ENCODE measurements at places on chromosomes 7 and 10.
A peak's percentile ranks its signal among the peaks of the same experiment; 100 is the strongest.

DNA sequence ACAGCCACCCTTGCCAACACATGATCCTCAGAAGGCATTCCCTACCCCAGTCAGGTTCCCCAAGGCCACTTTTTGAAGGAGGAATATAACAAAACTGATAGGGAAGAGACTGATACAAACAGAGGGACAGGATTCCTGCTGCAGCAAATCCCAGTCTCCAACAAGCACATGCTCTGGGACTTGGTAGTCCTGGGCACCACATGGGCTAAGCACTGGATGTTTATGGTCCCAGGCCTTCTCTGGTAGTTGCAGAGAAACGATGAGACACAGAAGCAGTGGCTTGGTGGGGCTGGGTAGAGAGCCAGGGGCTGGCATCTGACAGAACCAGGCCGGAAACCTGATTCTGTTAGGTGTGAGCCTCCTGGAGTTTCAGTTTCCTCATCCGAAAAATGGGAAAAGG, 3.2 kb downstream of the VSTM4 start:
- DNase-seq: no peak

GRCh38 chr7:141511676-141512396, 39.4 kb upstream of the AGK start:
- no peak for DNase-seq

GRCh38 chr7:153887749-153888569, 164.2 kb upstream of the DPP6 start:
- no peak for DNase-seq

GRCh38 chr10:6092731-6093130, 3.9 kb downstream of the RBM17 start:
- no peak for DNase-seq

DNA sequence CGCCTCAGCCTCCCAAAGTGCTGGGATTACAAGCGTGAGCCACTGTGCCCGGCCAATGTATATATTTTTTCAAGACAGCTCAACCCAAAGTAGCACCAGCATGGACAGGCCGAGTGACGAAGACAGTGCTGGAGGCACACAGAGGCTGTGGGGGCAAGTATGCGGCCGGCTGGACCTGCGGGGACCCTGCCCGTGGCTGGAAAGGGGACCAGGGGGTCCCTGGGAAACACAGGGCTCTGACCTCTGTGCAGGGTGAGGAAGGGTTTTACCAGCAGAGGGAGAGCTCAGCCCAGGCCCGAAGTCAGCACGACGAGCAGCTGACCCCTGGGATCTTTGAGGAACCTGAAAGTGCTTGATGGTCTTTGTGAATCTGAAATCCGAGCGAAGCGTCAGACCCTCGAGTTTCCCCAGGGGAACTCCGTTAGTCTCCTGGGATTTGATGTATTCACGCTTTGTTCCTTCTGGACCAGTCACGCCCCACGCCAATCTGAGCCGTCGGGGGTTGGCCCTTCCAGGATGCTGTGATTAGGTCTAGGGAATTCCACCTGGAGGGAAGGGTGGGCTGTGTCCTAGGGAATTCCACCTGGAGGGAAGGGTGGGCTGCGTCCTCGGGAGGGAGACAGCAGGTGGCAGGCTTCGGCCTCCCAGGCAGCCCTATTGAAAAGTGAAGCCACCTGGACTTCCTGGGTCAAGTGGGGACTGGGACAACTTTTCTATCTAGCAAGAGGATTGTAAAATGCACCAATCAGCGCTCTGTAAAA, 10.9 kb upstream of the ZFAND2A start:
- no peak for DNase-seq

DNA sequence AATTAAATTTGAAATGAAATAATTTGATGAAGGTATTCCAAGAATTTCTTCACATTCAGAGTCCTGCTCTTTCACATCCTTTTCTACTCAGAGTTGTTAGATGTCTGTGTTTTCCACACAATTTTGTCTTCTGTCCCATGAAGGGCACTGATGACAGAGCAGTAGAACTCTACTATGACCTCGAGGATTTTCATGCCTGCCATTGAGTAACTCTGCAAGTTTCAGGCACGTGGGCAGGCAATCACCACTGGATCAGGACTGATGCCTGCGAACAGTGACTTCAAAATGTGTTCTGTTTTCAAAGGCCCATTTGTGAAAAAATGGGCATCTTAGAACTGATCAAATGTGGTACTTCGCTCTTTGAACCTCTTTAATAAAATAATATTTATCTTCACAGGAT, 91.1 kb downstream of the CDK6 start:
- no peak for DNase-seq

DNA sequence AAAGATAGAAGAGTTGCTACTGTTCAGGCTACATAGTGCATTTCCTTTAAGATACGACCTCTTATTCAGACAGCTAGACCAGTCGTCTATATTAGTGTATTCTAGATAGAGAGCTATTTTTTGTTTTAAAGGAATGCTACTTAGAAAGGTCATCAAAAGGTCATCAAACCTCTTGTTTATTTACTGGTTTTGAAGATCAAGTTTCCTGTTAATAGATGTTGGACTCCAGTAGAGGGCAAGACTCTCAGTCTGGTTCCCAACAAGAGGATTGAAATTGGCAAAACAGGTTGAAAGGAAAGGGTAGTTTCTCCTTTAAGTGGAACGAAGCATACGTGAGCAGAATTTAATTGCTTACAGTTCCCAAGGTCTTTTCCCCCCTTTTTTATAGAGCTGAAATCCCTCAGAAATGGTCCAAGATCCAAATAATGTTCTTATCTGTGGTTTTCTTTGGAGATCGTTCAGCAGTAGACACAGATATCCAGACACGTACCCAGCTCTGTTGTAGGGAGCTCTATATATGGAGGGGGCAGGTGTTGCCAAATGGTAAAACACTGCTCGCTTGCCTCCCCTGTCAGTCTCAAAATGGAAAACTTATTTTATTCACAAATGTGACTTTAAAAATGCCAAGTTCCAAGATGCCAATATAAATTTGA, 37.2 kb downstream of the BAMBI start:
- no peak for DNase-seq

- peak; percentile 42 for DNase-seq
Observed at GRCh38 chr10:72274730-72275350, 1.1 kb downstream of the DDIT4 start.

DNA sequence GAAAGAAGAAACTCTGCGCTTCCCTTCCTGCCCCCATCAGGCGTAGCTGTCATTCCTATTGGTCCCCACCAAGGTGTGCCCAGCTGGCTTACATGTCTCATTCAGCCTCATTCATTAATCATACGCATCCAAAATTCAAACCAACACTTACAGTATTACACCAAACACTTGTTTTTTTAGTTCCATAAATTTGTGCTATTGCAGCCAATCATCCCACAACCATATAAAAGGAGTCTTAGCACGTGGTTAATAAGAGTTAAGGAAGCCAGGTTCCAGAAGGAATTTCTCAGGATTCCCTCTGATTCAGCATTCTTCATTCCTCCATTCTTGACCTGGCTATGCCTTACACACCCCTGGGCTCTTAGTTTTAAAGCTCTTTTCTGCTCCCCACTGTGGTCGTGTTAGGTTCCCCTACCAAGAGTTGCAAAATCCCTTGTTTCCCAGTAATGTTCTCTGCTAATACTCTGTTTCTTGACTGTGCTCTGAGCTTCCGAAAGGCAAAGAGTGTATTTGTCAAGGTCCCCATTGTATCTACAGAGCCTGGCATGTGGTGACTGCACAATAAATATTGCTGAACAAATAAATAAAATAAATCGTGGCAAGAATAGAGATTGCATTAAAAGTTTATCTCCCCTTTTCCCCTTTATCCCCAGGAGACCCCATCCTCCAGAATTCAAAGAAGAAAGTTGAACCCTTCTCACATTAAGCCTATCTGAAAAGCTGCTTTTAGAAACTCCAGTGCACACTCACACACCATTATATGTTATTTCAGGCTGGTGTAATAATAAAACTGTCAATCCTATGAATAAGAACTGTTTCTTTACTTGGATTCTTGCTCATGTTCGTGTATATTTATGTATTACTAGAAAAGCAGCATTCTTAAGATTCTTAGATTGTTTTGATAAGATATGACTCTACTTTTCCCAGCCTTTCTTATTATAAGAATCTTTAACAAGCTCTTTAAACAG, 514.4 kb downstream of the INHBA start:
- no peak for DNase-seq

DNA sequence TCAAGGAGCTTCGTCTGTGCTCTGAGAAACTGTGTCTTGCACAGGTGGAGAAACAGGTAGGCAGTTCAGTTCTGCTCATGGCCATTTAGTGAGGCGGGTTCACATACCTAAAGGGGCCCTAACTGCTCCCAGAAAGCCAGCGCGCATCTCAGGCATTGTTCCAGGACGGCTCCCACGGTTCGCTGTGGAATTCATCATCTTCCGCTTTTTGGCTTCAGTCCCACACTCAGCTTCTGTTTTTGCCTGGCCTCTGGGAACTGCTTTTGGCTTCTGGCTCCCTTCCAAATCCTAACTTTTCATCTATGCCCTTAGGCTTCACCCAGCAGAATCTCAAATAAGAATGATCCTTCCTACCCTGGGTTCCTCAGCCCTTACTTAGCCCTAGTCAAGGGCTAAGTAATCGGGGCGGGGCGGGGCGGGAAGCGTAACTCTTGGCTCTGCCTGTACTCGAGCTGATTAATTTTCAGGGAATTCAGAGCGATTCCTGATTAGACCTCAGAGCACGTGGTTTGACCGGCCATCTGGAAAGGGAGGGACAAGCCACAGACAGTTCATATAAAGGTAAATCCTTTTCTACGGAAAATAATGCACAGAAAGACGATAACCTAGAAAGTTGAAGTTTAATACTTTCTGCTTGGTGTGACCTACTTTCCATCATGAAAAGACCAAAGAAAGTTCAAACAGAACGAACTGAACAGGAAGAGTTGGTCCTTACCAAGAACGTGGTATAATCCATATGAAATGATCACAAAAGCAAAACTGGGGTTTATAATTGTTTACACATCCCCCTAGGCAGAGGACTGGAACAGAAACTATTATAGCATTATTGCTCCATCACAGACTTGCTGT, 105.7 kb downstream of the ST8SIA6 start:
- DNase-seq: no peak

DNA sequence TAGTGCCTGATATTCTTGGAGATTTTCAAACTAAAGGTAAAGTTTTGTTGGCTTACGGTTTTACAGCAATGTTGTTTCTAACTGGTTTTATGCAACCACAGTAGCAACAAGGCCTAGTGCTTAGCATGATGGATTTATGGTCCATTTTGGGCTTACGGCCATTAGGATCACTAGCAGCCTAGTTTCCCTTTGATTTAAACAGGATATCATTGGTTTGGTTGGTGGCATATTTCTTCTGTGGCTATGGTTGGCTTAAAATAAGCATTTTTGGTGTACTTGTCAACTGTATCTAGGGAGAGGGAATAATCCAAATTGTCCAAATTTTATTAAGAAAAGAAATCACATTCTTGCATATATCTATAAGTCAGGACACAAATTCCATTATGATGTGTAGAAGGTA, 194.0 kb downstream of the HDAC9 start:
- DNase-seq: no peak

DNA sequence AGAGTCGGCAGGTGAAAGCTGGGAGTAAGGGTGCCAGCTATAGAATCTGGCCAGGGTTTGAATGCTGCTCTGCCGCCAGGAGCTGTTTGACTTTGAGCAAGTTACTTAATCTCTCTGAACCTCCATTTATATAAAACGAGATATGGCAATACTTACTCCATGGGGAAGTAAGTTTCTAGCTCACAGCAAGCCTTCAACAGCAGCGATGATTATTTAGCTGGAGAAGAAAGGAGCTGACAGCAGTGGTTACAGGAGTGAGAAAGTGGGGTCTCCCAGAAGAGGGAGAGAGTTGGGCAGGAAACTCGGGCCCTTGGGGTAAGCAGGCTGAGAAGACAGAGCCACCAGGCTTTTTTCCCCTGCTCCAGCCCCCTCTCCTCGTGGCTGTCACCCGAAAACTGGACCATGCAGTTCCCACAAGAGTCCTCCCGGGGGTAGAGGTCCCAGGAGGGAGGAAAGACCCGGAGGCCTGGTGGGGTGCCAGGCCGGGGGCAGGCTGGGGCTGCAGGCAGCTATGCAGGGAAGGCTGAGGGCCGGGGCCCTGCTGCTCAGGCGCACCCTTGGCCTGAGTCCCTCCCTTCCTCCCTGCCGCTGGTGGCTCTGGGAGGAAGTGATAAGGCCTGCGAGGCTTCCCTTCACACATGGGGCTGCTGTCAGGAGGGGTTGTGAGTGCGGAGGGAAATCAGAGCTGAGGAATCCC, 3.5 kb downstream of the NOS3 start:
- no peak for DNase-seq

- DNase-seq: no peak
Observed at GRCh38 chr7:97578225-97578624, 153.7 kb upstream of the TAC1 start.

Data from activated CD8-positive, alpha-beta memory T cell treated with anti-CD3 and anti-CD28 coated beads for 1 hour (primary cell).